ENCODE measurements at places on chromosomes 5 and 9. TPM values are rescaled to one million over a fixed set of nuclear protein-coding genes. Genes with fewer than 3 reads are reported as not detected.
A peak's percentile ranks its signal among the peaks of the same experiment; 100 is the strongest.

GRCh38 chr5:98301547-98301946, 471.9 kb upstream of the RGMB start:
- no peak for DNase-seq

DNA sequence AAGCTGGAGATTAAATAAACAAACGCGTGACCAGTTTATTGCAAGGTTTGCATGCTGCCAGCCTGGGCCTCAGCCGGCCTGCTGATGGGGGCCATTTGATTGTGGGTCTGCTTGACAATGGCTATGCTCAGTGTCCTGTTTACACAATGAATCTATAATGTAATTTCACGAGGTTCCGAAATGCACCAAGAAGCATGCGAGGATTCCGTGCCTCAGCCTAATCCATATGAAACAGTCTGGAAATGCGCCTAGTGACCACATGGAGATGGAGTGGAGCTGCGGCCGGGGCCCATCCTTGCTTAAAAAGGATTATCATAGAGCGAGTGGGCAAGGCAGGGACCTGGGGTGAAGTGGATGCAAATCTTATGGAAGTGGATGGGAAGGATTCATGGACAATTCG, 382.4 kb downstream of the CDK5RAP2 start:
- DNase-seq, result no peak

Gene SURF6
- total RNA-seq, result 21.7 TPM

DNA sequence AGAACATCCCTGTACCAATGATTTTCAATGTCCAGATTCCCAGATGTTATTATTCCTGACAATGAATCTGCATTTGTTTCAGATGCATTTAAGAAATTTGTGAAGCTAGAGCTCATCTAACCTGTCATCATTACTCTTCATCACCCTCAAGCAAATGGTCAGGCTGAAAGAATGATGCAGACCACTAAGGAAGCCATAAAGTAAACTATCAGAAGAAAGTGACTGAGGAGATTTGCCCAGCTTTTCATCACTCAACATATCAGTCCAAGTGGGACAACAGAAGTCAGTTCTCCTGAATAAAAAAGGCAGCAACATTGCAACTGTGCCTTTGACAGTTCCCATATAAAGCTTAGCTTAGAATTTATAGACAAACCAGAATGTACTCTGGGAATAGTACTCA, 419.9 kb downstream of the PDE4D start:
- DNase-seq, result no peak

DNA sequence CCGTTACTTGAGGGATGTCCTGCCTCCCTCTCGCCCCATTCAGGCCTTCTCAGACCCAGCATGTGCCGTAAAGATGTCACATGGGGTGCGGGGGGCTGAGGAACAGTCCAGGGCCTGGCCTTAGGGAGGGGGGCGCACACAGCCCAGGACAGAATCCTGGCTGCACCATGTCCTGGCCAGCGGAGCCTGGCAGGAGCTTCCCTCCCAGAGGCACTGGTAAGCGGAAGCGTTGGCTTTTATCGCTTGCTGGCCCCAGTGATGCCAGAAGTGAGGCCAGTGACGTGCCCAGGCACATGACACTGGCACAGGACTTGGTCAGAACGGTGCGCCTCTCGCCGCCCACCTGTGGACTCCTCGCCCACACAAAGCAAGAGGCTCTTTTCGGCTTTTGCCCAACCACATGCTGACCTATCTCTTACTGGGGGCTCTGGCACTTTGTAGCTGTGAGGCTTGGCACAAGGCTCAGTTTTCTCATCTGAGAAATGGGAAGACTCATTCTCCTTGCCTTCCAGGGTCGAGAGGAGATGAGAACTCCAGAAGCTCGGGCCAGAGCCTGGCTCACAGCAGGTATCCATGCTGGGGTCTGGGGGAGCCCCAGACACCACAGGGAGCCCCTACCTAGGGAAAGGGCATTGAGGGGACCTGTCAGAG, 59.0 kb downstream of the LMX1B start:
- DNase-seq, result no peak

Gene OGN
- total RNA-seq, result 0.27 TPM

Gene CD14
- 20.9 TPM for total RNA-seq

DNA sequence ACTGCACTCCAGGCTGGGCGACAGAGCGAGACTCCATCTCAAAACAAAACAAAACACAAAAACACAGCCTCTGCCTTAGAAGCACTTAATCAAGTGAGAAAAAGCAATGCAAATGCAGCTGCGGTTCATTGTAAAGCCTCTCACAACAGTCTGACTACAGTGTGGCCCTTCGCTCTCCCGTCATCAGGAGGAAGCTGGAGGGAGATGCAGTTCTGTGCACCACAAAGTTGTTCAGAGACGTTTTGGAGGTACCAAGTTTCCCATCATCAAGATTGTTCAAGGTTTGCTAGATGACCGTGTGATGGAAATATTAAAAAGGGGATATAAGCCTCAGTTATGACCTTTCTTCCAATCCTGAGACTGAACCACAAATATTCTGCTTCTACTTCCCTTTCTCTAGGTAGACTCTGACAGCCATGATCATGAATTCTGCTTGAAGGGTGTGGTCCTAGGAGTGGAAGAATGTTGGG, 40.9 kb downstream of the SEC61B start:
- no peak for DNase-seq

DNA sequence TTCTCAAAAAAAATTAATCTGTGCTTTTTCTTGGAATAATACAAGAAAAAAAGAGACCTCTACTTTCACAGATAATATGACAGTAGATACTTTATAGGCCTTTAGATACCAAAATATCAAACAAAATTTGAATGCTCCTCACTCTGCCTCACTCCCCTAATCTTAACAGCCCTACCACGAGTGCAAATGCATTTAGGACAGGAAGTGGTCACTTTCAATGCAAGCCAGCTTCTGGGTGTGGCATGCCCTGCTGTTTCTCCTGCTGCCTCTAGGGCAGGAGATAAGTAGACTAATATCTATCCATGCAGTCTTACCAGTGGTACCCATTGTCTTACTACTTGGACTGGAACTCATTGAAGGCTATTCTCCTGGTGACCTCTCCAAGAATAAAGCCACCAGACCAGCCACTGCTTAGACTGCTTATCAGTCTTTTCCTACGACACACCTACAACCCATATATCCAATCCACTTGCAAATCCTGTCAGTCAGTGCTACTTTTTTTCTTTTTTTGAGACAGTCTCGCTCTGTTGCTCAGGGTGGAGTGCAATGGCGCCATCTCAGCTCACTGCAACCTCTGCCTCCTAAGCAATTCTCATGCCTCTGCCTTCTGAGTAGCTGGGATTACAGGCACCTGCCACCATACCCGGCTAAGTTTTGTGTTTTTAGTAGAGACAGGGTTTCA, 23.0 kb downstream of the FRRS1L start:
- no peak for DNase-seq

Gene MRNIP
- total RNA-seq, result 23.2 TPM

GRCh38 chr5:71932131-71932654, 175.1 kb upstream of the MAP1B start:
- no peak for DNase-seq

Gene SLIT3
- 29.3 TPM for total RNA-seq

Gene PCDHGA5
- total RNA-seq, result 2.2 TPM

GRCh38 chr9:137095664-137096517, 9.1 kb downstream of the MAN1B1 start:
- no peak for DNase-seq

Gene FOXD4
- total RNA-seq, result not detected

Gene FAM163B
- total RNA-seq, result not detected

Gene EQTN
- not detected for total RNA-seq

GRCh38 chr5:34490506-34491250, 165.4 kb upstream of the RAI14 start:
- DNase-seq, result no peak

GRCh38 chr5:89255845-89256463, 373.0 kb upstream of the MEF2C start:
- DNase-seq, result no peak

DNA sequence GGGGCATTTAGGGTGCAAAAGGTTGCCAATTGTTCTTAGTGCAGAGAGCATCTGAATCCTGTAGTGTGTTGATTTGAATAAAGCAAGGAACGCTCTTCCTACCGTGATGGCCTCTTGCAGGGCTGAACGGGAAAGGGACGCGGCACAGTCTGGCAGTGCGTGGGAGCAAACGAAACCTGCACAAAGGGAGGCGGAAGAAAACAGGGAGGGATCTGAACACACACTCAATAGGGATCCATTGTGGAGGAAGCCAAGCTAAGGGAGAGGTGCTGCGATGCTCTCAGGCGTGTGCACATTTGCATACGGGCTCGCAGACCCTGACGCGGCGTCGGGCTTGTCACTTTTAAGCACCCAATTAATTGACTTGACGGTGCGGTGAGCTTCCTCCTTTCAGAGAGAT, 414.0 kb upstream of the IRX1 start:
- no peak for DNase-seq

DNA sequence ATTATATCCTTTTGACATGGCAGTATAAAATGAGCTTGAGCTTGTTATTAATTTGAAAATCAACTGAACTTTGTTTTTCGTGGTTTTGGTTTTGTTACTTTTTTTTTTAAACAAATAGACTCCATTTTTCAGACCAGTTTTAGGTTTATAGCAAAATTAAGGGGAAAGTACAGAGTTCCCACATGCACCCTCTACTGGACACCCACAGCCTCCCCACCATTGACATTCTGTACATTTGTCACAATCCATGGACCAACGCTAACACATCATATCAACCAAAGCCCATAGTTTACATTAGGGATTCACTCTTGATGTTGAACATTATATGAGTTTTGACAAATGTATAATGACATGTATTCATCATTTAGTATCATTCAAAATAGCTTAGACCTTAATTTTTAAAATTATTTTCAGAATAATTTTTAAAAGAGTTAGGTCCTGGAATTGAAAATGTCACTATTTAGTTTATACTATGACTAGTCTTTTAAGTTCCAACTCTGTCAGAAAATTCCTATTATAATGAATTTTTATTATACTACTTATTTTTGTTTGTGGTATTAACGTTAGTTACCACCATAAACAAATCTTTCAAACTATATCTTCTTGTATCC, 35.3 kb upstream of the JMY start:
- DNase-seq, result no peak

- no peak for DNase-seq
Observed at GRCh38 chr9:99305820-99306811, 84.0 kb downstream of the SEC61B start.

- DNase-seq, result no peak
Observed at GRCh38 chr9:91392435-91392834, 30.7 kb upstream of the AUH start.

Gene GARNL3
- total RNA-seq, result 18.2 TPM

Gene LHX2
- 13.4 TPM for total RNA-seq

Gene ARID3C
- 0.34 TPM for total RNA-seq

DNA sequence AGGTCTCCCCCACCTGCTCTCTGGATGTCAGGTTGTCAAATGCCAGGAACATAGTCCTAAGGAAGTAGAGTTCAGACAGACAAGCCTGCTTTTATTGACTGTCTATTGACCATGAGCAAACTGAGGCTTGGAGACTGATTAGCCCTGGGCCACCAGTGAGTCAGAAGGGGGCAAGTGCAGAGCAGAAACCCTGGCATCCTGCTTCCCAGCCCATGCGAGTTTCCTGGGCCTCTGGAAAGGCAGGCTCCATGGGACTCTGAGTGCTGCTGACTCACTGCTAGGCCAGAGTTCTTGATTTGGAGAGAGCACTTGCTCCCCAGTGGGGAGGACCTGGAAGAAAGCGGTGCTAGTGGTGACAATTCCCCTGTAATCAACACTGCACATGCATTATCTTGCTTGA, 2.8 kb upstream of the HBEGF start:
- DNase-seq, result no peak

DNA sequence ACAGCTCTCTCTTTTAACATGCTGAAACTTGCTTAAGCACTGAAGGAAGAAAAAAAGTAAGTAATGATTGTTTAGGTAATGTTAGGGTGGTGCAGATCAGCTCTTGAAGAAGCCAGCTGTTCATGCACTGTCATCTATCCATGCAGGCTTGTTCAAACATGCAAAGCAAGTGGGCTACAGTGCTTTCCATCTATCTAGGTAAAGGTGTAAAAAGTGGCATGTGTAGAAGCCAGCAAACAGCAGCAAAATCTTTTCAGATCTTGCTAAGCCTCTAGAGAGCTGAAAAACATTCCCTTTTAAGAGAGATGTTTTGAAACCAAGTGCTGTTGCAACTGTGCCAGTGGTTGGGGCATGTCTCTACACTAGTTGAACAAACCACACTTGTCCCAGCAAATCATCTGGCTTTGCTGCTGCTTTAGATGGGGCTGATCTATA, 214.4 kb downstream of the EFNA5 start:
- no peak for DNase-seq

DNA sequence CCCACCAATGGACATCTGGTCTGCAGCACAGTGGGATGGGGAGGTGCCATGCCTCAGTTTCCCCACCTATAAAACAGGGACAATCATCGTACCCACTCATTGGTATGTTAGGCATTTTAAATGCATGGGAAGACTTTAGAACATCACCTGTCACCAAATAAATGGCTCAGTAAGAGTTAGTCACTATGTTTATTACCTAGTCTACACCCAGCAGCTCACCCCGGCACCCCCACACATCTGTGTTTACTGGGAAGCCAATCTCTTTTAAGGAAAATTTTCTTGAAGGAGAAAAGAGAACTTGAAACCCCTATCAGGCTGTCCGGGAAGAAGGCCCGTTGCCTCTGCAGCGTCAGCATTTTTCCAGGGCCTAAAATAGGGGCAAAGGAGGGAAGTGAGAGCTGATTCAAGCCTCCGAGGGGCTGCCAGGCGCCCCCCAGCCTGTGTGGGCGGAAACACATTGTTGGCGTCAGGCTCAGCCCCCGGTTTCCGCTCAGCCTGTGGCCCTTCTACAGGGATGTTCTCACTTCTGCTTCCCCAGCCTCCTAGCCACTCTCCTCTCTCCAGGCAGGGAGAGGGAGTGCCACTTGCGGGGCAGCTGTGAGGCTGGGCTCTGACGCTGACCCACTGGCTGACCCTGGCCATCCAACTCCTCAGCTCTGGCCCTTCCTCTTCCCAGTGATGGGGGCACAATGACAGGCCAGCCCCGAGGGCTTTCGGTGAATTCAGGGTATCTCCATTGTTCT, 4.6 kb downstream of the CSF1R start:
- peak; percentile 66 for DNase-seq

Data from lower leg skin (tissue), 4 donors.